ENCODE measurements at places on chromosomes 7 and 10.

GRCh38 chr7:132560105-132560504, 16.2 kb downstream of the PLXNA4 start:
- no peak for DNase-seq

DNA sequence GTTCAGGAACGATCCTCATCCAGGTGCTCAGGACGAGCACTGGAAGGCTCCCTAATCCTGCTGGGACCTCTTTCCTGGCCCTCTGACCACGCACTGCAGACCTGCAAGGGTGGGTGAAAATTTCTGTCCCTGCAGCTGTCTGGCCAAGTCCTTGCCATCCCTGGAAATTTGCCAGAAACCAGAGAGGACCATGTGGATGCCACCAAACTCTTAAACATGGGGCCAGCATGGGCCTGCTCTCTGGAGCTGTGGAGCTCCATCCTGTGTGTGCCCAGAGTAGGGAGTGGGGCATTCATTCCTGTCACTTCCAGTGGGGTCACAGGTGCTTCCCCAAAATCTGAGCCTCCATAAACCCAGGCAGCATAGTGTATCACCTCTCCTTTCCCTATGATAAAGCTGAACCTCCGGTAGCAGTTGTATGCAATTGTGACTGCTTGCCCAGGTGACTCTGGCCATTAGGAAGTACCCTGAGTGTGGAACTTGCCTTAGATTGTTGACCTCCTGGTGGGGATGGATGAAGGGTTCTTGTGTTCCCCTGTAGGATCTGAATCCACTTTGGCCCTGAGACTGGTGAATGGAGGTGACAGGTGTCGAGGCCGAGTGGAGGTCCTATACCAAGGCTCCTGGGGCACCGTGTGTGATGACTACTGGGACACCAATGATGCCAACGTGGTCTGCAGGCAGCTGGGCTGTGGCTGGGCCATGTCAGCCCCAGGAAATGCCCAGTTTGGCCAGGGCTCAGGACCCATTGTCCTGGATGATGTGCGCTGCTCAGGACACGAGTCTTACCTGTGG, 57.1 kb downstream of the DMBT1 start:
- DNase-seq = no peak

- no peak for DNase-seq
Measured at GRCh38 chr10:24446739-24447138, 237.8 kb downstream of the KIAA1217 start.

- DNase-seq = peak; percentile 64
Measured at GRCh38 chr7:151081170-151082101, 827 bp upstream of the FASTK start.

GRCh38 chr10:8350250-8350967, 295.9 kb downstream of the GATA3 start:
- no peak for DNase-seq

- no peak for DNase-seq
Measured at GRCh38 chr7:2032030-2032875, 200.5 kb downstream of the MAD1L1 start.

DNA sequence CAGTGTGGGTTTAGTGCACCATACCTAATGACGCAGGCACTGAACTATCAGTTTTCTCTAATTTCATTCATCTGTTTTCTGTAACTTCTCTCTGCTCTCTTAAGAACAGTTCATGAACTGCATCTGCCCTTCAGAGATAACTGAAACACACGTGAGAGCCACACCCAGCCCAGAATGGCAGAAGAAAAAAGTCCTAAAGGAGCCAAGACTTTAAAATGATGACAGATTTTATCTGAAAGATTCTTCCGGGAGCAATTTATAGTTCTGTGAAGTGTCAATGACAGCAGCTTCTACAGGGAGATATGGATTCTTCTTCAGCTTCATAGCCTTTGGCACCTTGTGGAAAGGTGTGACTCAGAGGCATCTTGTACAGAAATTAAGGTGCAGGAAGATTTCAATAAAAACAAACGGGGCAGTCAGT, 211.5 kb upstream of the SLC26A5 start:
- no peak for DNase-seq

DNA sequence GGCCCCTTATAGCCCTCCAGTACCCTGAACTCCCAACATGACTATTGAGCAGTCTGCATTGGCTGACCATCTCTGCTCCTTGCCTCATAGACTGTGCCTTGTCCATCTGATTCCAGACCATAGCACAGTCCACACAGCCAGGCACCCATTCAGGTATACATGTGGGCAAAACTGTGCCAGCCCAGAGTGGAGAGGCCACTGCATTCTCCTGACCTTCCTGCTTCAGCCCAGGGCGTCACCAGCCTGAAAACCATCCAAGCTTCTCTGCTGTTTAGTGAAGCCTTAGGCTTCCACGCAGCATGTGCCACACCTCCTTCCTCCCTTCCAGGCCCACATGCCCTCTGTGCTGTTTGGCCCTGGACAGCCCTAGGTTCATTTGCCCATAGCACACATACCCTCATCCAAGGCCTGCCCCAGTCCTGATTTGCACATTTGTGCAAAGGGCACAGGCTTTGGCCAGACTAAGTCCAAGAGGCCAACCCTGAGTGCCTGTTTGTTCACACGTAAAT, 10.5 kb downstream of the DDX56 start:
- DNase-seq = no peak

GRCh38 chr7:41822259-41822817, 119.4 kb upstream of the INHBA start:
- DNase-seq = no peak

DNA sequence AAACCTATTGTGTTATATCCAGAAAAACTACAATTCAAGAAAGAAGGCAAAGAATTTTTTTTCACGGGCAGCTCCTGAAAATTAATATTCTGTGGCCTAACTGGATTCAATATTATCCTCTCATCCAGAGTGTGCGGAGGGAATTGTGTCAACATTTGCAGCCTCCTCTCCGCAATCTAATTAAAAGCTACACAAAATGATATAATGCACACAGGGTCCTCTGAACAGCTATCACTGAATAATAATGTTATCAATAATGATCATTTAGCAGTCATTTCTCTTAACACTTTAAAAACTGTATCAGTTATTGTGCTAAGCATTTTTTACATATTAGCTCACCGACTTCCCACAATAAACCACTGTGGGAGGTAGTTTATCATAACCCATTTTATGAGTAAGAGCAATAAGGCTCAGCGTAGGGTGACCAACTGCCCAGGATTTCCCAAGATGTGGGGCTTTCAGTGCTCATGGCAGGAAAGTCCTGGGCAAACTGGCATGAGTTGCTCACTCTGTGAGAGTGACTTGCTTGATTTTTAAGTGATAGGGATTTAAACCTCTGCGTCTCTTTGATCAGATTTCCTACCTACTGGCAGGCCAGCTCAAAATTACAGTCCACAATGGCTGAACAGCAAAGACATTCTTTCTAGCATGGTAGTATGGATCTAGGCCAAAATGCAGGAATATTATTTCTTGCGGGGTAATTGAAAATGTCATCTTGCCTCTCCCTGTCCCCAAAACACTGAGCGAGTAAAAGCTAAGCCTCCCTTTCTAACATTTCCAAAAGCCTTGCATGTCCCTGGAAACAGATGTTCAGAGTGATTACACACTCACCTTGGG, 65.7 kb downstream of the AOAH start:
- DNase-seq = peak; percentile 39

DNA sequence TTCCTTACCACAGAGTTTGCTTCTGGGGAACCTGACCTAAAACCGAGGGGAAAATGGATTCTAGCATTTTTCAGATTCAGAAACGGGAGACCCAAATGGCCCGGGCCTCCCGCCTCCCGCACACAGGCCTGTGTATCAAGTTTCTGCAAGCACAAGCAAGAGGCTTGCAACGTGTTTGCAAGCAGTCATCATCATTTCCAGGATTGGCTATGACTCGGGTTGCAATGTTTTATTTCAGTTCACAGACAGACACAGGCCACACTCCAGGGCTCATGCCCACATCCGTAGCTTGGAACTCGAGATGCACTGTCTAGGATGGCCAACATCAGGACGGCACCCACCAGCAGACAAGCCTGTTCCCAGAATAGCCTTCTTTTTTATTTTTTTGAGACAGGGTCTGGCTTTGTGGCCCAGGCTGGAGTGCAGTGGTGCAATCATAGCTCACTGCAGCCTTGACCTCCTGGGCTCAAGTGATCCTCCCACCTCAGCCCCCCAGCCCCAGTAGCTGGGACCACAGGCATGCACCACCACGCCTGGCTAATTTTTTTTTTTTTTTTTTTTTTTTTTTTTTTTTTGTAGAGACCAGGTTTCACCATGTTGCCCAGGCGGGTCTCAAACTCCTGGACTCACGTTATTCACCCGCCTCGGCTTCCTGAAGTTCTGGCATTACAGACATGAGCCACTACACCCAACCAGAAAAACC, 68.1 kb upstream of the FOXK1 start:
- DNase-seq = no peak

DNA sequence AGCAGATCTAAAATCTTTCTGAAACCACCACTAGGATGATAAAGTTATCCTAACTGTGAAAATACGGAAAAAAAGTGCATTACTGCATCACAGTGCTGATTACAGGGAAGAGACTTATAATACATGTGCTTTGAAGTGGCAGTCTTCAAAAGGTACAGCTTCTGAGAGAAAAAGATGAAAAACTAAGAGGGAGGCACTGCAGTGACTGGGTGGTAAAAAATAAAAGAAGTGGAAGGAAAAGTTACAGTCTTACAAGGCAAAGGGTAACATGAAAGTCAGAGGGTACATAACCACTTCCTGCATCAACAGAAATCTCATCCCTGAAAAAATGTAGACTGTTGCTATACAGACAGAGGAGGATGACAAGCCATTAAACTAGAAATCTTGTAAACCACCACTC, 465.3 kb downstream of the ACTR3B start:
- DNase-seq = no peak

DNA sequence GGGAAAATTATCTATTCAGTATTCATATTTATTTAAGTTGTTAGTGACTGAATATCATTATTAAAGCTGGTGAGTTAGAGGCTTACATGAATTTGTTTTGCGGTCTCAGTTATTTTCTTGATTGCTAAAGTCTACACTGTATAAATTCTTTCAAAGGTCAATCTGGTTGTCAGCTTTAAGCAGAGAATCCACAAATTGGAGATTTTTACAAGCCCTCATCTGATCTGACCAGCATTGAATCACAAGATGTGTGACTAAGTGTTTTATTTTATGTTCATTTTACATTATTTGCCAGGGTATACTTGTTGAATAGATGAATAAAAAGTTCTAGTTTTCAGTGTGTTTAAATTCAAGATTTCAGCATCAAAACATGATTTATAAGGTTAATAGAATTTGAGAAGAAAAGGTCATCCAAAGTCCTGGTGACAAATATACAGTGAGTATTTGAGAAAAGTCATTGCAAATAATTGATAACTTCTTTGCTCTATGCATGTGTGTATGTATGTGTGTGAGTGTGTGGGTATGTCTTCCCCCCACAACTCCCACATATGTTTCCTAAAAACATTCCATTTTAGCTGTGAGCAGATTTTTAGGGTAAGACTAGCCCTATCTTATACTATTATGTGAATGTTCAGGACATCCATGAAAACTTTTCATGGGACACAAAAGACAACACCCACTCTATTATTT, 4.4 kb downstream of the SEMA3A start:
- DNase-seq = no peak

DNA sequence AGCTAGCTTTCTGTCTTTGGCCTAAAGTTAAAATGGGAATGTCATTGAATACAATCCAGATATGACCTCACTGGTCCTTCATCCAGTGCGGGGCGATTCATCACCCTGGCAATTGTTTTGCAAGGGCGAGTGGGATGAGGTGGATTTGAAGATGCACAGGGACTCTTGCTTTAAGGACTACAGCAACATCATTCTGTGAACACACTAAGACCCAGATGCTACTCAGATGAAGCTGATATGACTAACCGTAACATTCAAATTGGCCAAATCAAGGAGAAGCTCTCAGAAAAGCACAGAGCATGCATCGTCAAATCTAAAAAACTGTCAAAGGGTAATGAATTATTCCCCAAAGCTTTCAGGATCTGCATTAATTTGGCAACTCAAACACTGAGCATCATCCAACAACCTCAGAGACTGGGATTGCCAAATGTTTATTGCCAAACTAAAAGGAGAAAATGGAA, 12.8 kb downstream of the CPA1 start:
- DNase-seq = no peak

DNA sequence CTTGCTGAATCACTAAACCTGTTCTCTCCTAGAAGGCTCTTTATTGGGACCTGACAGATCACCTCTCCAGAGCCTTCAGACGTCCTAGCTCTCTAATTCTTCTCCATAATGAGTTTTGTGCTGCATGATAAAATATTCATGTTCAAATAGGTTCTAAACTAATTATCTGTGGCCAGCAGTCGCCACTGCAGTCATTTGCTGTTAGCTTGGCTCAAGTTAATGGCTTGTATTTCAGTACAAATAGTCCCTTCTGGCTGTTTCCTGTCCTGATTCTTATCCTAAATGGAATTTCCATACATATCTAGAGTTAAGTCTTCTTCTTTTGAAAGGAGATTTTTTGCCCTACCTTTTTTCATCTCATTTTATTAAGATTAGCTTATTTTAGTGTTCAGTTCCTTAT, 303.2 kb downstream of the EXOC4 start:
- DNase-seq = no peak

DNA sequence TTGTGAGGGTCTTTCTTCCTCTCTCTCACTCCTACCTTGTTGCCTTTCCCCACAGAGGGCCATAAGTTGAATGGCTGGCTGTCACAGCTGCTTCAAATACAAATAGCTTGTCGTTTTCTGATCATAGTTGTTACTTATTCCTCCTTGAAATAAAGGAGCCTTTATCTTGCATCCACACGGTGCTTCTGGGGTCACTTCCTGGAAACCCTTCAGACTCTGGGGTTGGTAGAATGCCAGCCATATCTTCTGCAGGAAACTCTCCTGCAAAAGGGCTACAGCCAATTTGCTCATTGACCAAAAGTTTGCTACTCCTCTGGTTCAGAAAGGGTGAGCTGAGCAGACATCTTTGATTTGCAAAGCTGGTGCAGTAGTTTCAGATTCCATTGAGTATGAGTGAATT, 70.4 kb downstream of the FAM185A start:
- no peak for DNase-seq

- no peak for DNase-seq
Measured at GRCh38 chr7:81666209-81666608, 103.6 kb downstream of the HGF start.

DNA sequence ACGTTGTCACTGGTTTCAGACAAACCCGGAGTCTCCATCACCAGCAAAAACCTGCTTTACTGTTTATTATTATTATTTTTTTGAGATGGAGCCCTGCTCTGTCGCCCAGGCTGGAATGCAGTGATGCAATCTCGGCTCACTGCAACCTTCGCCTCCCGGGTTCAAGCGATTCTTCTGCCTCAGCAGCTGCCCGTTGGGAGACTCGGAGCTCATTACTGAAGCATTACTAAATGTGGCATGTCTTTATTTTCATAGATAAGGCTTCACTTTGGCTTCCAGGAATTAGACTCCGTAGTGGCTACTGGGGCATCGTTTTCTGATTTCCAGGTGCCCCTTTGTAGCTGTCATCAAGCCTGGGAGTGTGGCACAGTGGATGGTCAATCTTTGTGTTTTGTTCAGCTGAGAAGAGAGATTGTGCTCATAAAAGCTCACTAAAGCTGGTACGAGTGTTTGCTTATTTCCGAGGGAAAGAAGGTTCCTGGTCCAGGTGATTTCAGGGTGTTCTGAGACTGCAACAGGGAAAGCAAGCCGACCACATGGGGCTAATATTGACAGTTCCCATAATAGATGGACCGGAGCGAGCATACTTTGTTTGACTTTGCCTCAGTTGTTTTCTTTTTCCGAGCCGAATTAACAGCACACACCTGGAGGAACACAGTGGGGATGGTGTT, 163.1 kb downstream of the CAMK1D start:
- DNase-seq = no peak
